ENCODE measurements at places on chromosomes 2 and 18.

- DNase-seq = no peak
Observed at GRCh38 chr2:80499095-80499494, 194.5 kb upstream of the LRRTM1 start.

DNA sequence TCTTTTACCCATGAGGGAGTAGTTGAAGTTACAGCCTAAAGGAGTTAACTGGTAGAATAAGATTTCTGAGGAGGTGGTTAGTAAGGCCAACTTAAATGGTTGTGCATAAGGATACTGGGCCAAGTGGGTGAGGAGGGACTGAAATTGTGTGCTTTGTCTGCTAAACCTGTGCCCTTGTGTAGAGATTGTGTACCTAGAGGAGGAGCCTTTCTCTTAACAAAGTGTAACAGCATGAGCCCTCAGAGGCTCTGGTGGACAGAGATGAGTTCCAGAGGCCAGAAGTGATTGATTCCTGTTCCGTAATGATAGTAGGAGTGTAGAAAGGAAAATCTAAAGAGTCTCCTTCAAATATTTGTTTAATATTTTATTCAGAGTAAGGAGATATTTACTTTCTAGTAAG, 42.9 kb downstream of the OTX1 start:
- no peak for DNase-seq

DNA sequence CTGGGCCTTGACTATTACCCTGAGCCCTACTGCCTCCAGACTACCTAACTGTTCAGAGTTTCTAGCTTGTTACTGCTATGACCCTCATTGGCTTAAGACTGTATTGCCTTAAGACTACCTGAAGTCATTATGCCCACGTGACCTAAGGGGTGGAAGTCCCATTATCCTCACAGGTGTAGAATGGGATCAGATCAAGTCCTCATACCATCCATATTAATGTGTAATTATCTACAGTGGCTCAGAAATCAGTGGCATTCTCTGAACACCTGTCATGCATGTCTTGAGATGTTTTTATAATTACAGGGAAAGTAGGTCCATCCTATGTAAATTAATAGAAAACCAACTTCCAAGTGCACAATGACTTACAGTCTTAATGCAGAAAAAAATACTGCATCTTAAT, 124.0 kb upstream of the CDC42EP3 start:
- no peak for DNase-seq

DNA sequence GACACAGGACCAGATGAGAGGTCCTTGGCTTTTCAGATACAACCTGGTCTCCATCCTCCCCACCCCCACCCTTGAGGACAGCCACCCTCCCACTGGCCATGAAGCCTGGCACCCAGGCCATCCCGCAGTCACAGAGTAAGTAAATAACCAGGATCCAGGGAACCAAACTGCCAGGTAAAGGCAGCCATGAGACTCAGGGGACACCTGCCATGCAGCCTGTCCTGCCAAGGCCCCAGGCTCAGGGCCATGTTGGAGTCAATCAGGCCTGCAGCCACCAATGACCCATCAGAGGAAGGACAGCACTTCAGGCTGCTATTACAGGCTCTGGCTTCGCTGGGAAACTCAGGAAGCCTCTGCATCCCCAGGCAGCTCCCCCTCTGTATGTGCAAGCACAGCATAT, 15.6 kb downstream of the SPATA3 start:
- no peak for DNase-seq

DNA sequence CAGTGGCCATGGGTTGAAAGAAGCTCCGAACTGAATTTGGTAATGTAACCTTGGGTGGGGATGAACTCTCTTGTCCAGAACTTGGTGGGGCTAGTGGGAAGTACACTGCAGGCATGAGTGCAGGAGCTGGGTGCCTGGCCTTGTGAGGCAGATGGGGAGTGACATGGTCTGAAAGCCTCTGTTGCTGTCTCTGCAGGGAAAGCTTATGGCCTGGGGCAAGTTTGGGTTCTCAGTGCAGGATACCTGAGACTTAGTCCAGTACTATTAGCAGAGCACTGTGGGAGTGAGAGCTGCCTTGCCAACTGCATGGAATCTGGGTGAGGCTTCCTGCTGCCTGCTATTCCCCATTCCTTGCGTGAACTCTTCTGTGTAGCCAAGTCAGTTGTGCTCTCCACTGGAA, 1620.9 kb upstream of the NXPH2 start:
- DNase-seq = no peak

- DNase-seq = no peak
Observed at GRCh38 chr2:119179202-119179601, 20.7 kb upstream of the C1QL2 start.

- no peak for DNase-seq
Observed at GRCh38 chr18:49612515-49613033, 50.7 kb downstream of the LIPG start.

Data from CD4-positive, alpha-beta T cell treated with Interleukin-6 at 100 ng/mL for 8 hours (primary cell).